ENCODE measurements at places on chromosomes 3 and 15.

GRCh38 chr15:63501256-63502089, 2.9 kb upstream of the USP3 start:
- DNase-seq = peak; percentile 75

DNA sequence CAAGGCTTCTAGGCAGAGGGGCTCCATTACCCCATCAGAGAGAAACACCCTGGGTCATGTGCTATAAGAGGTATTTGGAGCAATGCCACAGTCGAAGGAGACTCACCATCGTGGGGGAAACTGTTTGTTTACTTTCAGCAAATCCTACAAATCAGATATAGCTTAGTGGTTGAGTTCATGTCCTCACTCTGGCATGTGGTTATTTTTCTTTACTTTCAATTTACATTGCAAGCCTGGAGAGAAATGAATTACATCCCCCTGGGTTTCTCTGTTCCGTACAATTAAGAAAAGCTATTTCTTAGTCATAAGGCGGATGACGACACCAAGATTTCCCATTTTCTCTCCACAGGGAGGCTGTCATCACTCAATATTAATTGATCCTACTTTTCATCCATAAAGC, 36.9 kb downstream of the RFTN1 start:
- peak; percentile 90 for DNase-seq

- no peak for DNase-seq
Observed at GRCh38 chr3:56725175-56725574, 42.1 kb upstream of the TASOR start.

DNA sequence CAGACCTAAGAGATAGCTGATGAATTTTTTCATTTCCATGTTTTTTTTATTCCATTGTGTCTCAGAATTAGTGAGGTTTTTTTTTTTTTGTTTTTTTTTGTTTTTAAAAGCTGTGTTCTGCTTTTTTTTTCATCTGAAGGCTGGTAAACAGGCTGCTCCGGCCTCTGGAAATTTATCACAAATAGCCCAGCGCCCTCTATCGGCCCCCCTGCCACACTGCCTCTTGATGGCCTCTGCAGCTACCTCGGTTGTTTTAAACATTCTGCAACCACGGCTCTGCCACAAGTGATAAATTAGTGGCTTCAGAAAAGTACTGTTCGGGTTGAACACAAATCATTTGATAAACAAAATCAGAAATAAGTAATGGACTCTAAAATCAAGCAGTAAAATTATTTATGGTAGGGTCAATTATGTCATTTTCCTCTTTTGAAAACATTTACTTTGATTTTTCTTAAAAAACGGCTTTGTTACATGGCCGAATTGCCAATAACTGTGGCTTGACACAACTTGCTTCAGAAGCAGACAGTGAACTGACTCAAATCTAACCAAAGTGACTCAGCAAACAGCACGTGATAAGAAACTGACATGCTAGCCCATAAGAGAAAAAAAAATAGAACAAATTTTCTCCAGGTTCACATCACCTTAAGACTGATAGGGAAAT, 87.8 kb downstream of the RSL24D1 start:
- DNase-seq = peak; percentile 49

- DNase-seq = no peak
Observed at GRCh38 chr3:187120326-187120725, 19.0 kb downstream of the RPL39L start.

GRCh38 chr15:48190932-48191573, 412 bp upstream of the CTXN2 start:
- DNase-seq = peak; percentile 67

- no peak for DNase-seq
Observed at GRCh38 chr15:29424118-29424517, 154.5 kb upstream of the NSMCE3 start.

- DNase-seq = no peak
Observed at GRCh38 chr3:58620421-58620820, 43.2 kb upstream of the FAM107A start.

- DNase-seq = no peak
Observed at GRCh38 chr15:48719668-48720067, 74.2 kb upstream of the FBN1 start.

GRCh38 chr3:56917361-56918110, 115.8 kb upstream of the ARHGEF3 start:
- no peak for DNase-seq

DNA sequence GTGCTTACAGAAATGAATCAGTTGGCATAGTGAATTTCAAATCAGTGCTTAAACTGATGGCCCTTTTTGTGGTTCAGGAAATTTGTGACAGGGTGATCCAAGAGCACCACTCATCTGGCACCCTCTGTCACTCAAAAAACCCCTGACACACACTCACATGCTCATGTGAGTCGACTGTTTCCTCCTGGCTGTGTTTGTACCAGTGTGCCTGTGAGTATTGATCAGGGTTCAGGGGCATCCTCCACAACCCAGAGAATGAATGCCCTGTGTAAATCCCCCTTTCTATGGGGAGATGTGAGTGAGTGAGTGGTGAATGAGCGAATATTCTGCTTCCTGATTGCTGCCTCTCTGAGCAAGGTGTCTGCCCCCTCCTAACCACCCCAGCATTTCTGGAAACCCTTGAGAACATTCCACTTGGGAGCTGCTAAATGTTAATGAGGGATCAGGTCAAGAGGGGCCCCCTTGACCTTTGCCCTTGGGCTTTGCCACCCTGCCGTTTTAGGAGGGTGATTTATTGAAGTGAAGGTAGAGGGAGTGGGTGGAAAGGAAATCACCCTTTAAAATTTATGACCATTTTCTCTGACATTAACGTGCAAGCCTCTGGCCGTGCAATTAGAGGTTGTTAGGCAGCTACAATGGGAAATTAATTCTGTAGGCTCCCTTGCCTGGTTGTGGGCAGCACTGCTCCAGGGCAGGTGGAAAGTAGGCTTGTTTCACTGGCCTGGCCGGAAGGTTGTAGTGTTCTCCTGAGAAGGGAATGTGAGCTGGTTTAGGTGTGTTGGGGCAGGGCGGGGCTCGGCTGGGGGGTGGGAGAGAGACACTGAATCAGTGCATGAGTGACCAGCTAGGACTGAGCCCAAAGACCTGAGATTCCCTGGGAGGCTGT, 87.2 kb downstream of the SLCO3A1 start:
- DNase-seq = no peak

DNA sequence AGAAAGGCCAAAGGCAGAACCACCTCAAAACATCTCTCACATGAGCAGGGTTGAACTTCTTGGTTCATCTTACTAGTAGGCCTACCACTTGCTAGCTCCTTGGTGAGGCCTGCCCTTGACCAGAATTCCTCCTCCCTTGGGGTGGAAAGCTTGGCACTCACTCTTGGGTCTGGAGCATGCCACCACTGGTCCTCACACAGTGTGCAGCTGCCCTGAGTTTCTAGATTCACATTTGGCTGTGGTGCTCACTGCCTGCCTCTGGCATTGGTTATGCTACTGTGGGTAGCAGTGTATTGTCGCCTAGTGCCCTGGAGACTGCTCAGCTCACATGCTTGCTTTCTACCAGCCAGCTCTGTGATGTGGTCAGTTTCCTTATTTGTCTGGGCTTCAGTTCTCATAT, 23.7 kb downstream of the OXNAD1 start:
- DNase-seq = no peak

GRCh38 chr3:119359476-119360326, 65.5 kb downstream of the ARHGAP31 start:
- DNase-seq = no peak

- DNase-seq = no peak
Observed at GRCh38 chr3:1717524-1717923, 381.1 kb upstream of the CNTN4 start.

DNA sequence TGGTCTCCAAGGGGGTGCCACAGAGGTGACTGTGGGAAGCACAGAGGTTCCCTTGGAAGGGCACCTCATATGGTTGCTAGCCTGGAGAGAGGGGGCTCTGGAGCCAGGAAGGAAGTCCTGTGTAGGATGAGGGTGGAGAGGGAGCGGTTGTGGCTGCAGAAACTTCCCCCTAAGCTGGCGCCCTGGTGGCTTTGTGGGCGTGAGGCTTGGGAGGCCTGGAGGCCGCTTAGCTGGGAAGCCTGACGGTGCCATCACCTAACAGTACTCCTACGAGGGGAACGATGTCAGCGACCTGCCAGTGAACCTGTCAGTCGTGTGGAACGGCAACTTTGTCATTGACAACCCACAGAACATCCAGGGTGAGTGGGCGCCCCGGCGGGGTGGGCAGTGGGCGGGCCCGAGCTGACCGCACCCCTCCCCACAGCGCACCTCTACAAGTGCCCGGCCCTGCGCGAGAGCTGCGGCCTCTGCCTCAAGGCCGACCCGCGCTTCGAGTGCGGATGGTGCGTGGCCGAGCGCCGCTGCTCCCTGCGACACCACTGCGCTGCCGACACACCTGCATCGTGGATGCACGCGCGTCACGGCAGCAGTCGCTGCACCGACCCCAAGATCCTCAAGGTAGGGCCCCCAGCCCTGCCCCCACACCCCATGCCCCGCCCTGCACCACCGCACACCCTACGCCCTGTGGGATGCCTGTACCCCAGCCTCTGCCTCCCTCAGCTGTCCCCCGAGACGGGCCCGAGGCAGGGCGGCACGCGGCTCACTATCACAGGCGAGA, 31.0 kb downstream of the PLXNA1 start:
- no peak for DNase-seq

DNA sequence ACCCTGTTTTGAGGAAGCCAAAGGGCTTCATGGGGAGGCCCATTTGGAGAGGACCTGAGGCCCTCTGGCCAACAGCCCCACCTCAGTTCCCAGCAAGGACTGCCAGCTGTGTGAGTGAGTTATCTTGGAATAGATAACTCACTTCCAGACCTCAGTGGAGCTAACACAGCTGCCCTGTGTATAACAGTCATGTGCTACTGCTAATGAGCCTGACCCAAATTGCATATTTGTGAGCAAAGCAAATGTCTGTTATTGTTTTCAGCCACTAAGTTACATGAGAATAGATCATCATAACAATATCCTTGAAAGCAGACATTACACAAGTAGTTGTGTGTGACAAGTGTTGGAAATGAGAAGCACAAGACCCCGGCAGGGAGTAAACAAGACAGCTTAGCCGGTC, 355.8 kb downstream of the MCTP2 start:
- no peak for DNase-seq

DNA sequence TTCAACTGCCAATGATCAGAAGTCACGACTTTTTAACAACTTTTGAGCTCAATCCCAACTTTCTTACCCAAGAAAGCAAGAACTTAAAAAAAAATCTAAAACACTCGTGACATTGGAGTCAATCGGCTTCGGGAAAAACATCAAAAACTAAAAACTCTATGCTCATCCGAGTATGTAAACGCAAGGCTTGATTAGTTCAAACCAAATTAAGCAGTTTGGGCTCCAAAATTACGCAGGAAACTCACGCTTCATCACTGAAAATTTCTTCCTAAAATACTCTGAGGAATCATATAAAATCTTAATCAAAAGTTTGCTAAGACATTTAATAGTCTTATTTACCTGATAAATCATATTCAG, 1.6 kb downstream of the TRA2B start:
- no peak for DNase-seq

DNA sequence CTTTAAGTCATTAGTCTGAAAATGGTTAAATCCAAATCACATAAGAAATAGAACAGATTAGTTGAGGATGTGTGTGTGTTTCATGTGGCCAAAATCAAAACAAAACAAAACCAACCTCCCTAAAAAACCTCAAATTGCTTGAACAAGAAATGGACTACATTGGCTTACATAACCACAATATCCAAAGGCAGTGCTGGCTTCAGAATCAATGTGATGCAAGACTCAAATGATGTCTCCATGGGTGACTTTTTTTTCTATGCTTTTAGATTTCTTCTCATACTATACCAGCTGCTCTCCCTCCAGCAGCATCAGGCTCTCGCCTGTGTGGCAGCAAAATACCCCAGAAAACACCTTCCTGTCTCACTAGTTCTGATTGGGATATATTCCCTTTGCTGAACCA, 36.0 kb upstream of the CMTM8 start:
- DNase-seq = no peak

DNA sequence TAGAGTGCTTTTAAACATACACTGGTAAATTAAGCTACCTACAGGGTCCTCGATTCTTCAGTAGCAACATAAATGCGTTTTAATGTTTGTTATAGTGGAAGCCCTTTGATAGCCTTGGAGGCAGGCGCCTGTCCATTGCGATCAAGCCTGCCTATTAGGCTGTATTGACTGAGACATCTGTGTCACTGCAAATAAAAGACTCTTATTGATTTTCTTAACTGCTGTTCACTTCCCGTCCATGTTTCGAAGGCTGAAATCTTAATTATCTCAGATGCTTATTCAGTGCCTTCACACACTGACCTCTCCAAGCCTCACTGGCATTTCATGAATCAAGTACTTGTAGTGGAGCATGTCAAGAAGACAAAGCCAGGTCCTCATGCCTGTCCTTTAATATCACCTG, 51.1 kb downstream of the MAP2K5 start:
- no peak for DNase-seq

- no peak for DNase-seq
Observed at GRCh38 chr3:186361762-186362536, at the start of gene DGKG. Gene DGKG, minus strand, starts transcription at chr3:186362234. Its CDS starts 41,775 bp downstream, at chr3:186320459.

DNA sequence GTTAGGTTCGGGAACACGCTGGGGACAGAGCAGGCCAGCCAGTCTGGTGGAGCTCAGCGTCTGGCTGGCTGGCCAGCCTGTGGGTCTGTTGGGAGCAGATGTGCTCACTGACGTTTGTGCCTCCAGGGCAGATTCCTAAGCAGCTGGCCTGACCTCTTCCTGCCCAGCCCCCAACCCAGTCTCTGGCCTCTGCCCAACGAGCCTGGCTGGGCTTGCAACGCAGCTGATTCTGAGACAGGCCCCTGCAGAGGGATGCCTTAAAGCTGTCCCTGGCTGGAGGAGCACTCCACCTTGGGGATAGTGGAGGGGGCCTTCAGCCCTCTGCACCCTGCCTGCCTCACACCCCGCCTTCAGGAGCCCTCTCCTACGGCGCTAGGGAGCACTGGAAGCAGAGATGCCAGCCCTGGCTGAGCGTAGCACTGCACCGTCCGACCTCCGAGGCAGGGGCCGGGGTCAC, 46.0 kb downstream of the KLF13 start:
- DNase-seq = peak; percentile 80

GRCh38 chr15:35663956-35664355, 118.0 kb upstream of the DPH6 start:
- no peak for DNase-seq

DNA sequence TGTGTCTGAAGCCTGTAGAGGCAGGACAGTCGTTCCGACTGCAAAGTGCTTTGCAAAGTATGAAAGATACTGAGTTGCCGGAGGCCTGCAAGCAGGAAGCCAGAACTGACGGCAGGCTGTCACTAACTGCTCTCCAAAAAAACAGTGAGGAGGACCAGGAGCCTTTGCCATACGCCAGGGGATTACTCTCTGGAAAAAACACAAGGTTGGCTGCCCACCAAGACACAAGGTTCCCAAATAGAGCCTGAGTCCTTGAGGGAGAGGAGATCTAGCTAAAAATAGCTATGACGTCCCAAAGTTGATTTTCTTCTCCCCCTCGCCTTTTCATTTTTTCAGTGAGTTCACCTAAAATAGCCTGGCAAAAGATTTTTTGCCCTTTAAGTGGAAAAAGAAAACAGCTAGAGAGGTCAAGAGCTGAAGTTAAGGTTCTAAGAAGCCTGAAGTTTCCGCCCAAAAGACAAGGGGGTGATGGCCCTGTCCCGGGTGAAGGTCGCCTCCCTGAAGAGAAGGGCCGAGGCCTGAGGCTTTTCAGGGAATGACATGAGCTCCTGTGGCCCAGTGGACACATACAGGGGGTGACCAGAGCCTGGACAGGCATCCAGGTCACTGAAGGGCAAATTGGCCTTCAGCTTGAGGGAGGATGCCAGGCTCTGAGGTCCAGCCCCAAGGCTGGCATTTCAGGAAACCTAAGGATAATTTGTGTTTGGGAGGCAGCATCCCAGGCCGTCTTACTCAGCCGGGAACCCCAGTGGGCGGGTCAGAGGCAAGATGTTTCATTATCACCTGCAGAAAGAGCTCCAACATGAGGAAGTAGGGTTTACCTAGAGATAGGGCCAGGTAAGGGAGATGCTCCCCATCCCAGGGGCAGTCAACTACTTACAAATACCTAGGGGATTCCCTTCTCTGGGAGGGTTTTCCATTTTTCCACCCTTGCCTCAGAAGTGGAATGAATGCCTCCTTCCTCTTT, 44.9 kb upstream of the DGKG start:
- DNase-seq = no peak

Measured in SJSA1 (cell line).